A549 treated with Mapracorat at 1 μM for 4 hours (cell line): ENCODE measurements at places on chromosomes 7 and 10. TPM values are rescaled to one million over a fixed set of nuclear protein-coding genes. Genes with fewer than 3 reads are reported as not detected.

Gene TAS2R3
- total RNA-seq: not detected in 5 replicates

Gene SCART1
- total RNA-seq: 0.07 to 0.24 TPM (median 0.16 TPM) in 5 replicates

Gene EBLN1
- total RNA-seq: 0.14 to 0.23 TPM (median 0.16 TPM) in 4 of 5 replicates, not detected in the other

Gene C10orf95
- total RNA-seq: 0.08 to 0.19 TPM (median 0.12 TPM) in 4 of 5 replicates, not detected in the other

Gene HPSE2
- total RNA-seq: not detected in 5 replicates

Gene GARIN1A
- total RNA-seq: 0.26 to 1.1 TPM (median 0.34 TPM) in 5 replicates

Gene GBX1
- 0.20 TPM in 1 of 5 replicates, not detected in the others for total RNA-seq

Gene CLDN4
- 3.1 to 6.1 TPM (median 3.9 TPM) in 5 replicates for total RNA-seq

Gene DNAAF5
- total RNA-seq: 35.8 to 49.3 TPM (median 46.4 TPM) in 5 replicates

Gene FAM185A
- 5.5 to 7.8 TPM (median 6.2 TPM) in 5 replicates for total RNA-seq

Gene NKX1-2
- total RNA-seq: 0.04 to 0.06 TPM in 2 of 5 replicates, not detected in the others

Gene ZNF804B
- not detected in 5 replicates for total RNA-seq

Gene EGFR
- 85.7 to 122 TPM (median 97.1 TPM) in 5 replicates for total RNA-seq

Gene ITIH2
- total RNA-seq: 0.23 to 0.31 TPM (median 0.28 TPM) in 5 replicates

Gene CALN1
- total RNA-seq: not detected in 5 replicates

Gene USP54
- total RNA-seq: 7.9 to 13.2 TPM (median 11.5 TPM) in 5 replicates

Gene SFRP5
- total RNA-seq: 1.7 to 2.8 TPM (median 2.4 TPM) in 5 replicates

Gene TMEM236
- 0.02 to 0.08 TPM (median 0.03 TPM) in 5 replicates for total RNA-seq

Gene SPDYE2
- total RNA-seq: not detected in 5 replicates

Gene TMEM139
- 0.67 to 1.6 TPM (median 1.1 TPM) in 5 replicates for total RNA-seq

Gene CNPY1
- total RNA-seq: not detected in 5 replicates
